ENCODE measurements at places on chromosomes 1 and 21. TPM values are rescaled to one million over a fixed set of nuclear protein-coding genes. Genes with fewer than 3 reads are reported as not detected.

KRTAP13-2 gene
- not detected for total RNA-seq

IFI16 gene
- 42.6 TPM for total RNA-seq

TAF1A gene
- total RNA-seq, result 3.8 TPM

CYP4A11 gene
- total RNA-seq, result not detected

KLHDC9 gene
- 1.6 TPM for total RNA-seq

PSRC1 gene
- total RNA-seq, result 1.0 TPM

BNIPL gene
- total RNA-seq, result under 0.01 TPM

RNU1-1 gene
- total RNA-seq, result 8,230 TPM

CBS gene
- 6.6 TPM for total RNA-seq

USH2A gene
- total RNA-seq, result not detected

ARTN gene
- total RNA-seq, result not detected

KDF1 gene
- total RNA-seq, result not detected

COL11A1 gene
- 0.33 TPM for total RNA-seq

PLA2G2F gene
- not detected for total RNA-seq

JAM2 gene
- not detected for total RNA-seq

FCAMR gene
- total RNA-seq, result not detected

SPRR2F gene
- total RNA-seq, result not detected

OR6K3 gene
- not detected for total RNA-seq

OR10X1 gene
- not detected for total RNA-seq

DAB1 gene
- not detected for total RNA-seq

PCP4L1 gene
- not detected for total RNA-seq

SYCP1 gene
- not detected for total RNA-seq

HLX gene
- 5.2 TPM for total RNA-seq

AK2 gene
- 74.4 TPM for total RNA-seq

CLDN17 gene
- not detected for total RNA-seq

OR10J1 gene
- not detected for total RNA-seq

EFNA1 gene
- total RNA-seq, result 255 TPM

TSACC gene
- 0.09 TPM for total RNA-seq

GPA33 gene
- not detected for total RNA-seq

PRDM16 gene
- 0.11 TPM for total RNA-seq

SYTL1 gene
- total RNA-seq, result not detected

CD1B gene
- not detected for total RNA-seq

FCRL2 gene
- total RNA-seq, result not detected

PRDX6 gene
- total RNA-seq, result 109 TPM

ERG gene
- 56.7 TPM for total RNA-seq

KRTAP7-1 gene
- total RNA-seq, result not detected

RNPC3 gene
- 3.9 TPM for total RNA-seq

GREM2 gene
- not detected for total RNA-seq

CNR2 gene
- total RNA-seq, result not detected

TTC39A gene
- 3.0 TPM for total RNA-seq

SPRR2B gene
- total RNA-seq, result not detected

RBM11 gene
- not detected for total RNA-seq

ZFP69B gene
- total RNA-seq, result 1.2 TPM

IL24 gene
- not detected for total RNA-seq
